H4 (cell line): ENCODE measurements at places on chromosomes 4 and X. TPM values are rescaled to one million over a fixed set of nuclear protein-coding genes. Genes with fewer than 3 reads are reported as not detected.

Gene PCDH19
- 0.48 and 0.64 TPM in 2 replicates for total RNA-seq

Gene C4orf54
- total RNA-seq, result 0.04 TPM in 1 of 2 replicates, not detected in the other

Gene ATP8A1
- total RNA-seq, result 1.3 and 2.4 TPM in 2 replicates

Gene COL4A5
- 26.0 and 39.4 TPM in 2 replicates for total RNA-seq

Gene RASL11B
- total RNA-seq, result 0.60 and 0.80 TPM in 2 replicates

Gene TIMM8A
- total RNA-seq, result 4.5 and 8.2 TPM in 2 replicates

Gene AKAP4
- not detected in 2 replicates for total RNA-seq

Gene ITIH6
- not detected in 2 replicates for total RNA-seq

Gene GAB3
- total RNA-seq, result 0.08 and 0.33 TPM in 2 replicates

Gene UBL4A
- 55.5 and 94.8 TPM in 2 replicates for total RNA-seq

Gene NEUROG2
- total RNA-seq, result not detected in 2 replicates

Gene DACH2
- total RNA-seq, result not detected in 2 replicates

Gene PORCN
- total RNA-seq, result 17.0 and 18.3 TPM in 2 replicates

DNA sequence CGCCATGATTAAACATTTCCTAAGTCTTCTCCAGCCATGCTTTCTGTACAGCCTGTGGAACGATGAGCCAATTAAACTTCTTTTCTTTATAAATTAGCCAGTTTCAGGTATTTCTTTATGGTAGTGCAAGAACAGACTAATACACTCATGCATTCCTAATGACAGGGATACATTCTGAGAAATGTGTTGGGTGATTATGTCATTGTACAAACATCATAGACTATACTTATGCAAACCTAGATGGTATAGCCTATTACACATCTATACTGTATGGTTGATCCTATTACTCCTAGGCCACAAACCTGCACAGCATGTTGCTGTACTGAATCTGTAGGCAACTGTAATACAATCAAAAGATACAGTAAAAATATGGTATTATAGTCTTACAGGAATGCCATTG is 83.1 kb downstream of the ATOH1 start:
- no peak for DNase-seq

- DNase-seq, result no peak
Measured at GRCh38 chr4:11179796-11180195, 248.9 kb downstream of the HS3ST1 start.

DNA sequence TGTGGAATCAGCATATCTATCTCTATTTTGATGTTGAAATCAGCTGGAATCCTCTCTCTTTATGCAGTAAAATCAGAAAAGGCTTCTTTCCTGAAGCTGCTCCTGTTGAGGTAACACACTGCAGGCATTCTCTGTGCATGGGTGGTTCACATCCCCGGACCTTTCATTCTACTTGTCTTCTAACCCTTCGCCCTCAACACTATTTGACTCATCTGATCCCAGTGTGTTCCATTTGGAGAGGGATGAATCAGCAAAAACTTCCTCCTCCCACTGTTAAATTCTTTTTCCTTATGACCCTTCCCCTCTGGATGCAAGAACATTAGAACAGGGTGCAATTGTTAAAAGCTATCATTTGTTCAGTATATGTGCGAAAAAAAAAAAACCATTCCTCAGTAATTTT is 67.4 kb downstream of the RNF150 start:
- no peak for DNase-seq

DNA sequence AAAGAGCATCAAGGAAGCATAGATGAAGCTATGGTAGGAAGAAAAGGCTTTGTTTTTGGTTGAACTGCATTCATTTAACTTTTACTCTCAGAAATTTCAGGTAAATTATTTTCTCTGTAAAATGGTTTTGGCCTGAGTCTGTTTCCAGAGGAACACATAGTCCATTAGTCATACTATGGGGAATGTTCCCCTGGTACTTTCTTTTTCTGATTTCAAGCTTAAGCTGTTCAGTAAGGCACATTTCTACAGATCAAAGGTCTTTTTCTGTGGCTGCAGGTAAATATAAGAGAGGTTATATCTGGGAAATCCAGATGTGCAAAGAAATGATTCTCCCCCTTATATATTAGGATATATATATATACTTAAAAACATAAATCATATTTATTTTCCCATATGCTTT is 1744.4 kb upstream of the ADGRL3 start:
- no peak for DNase-seq

- no peak for DNase-seq
Measured at GRCh38 chrX:107573016-107573415, 55.3 kb upstream of the PRPS1 start.

DNA sequence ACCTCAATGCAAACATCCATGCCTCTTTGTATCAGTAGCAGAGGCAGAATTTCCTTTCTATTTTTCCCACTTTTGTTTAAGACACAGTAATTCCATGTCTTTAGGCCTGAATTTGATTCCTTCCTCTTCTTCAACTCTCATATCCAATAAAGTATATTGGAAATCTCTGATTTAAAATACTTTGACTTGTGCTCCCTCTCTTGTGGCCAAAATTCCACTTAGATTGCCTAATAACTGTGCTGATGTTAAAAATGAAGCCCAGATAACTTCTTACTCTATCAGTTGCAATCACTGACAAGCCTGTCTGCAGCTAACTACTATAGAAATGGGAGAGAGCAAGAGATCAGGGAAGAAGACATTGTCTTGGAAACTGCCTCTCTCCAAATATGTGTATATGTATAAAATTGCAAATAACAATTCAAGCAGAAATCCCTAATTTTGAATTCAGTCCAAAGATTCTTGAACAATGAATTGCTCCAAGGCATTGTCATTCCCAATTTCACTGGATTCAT is 163.5 kb upstream of the SPIN4 start:
- DNase-seq, result no peak

- no peak for DNase-seq
Measured at GRCh38 chr4:41365681-41366080, 109.0 kb downstream of the UCHL1 start.

- no peak for DNase-seq
Measured at GRCh38 chrX:110920991-110921390, 125.4 kb upstream of the CHRDL1 start.

GRCh38 chr4:102343964-102344519 is 1.2 kb downstream of the SLC39A8 start:
- no peak for DNase-seq

DNA sequence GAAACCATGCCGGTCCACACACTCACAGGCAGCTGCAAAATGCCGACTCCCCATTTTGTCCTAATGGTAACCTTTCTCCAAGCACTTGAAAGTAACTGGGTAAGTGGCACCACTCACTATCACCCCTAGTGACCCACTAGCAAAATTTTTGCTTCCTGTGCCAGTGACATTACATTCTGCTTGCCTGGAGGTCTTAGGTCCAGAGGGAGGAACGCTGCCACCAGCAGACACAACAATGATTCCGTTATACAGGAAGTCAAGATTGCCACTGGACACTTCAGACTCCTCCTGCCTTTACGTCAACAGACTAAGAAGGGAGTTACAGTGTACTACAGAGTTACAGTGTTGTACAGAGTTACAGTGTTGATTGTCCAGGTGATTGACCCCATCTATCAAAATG is 11.8 kb upstream of the TMEM192 start:
- no peak for DNase-seq

GRCh38 chrX:32280489-32280888 is 930.9 kb downstream of the DMD start:
- no peak for DNase-seq

DNA sequence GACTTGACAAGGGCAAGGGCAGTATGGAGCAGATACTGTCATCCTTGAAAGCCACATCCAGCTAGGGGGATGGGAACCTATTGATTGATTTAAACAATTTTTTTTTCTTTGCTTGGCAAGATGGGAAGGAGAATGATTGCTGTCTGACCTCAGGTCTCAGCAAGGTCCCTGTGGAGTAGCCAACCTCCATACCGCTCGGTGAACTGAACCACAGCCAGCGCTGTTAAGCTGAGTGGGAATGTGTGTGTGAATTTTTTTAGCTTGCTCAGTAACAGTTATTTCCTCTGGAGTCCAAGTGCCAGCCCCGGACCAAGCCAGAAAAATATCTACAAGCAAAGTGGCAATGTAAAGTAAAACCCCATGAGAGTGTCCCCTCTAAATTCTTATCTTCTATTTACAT is 25.9 kb downstream of the DCX start:
- no peak for DNase-seq

DNA sequence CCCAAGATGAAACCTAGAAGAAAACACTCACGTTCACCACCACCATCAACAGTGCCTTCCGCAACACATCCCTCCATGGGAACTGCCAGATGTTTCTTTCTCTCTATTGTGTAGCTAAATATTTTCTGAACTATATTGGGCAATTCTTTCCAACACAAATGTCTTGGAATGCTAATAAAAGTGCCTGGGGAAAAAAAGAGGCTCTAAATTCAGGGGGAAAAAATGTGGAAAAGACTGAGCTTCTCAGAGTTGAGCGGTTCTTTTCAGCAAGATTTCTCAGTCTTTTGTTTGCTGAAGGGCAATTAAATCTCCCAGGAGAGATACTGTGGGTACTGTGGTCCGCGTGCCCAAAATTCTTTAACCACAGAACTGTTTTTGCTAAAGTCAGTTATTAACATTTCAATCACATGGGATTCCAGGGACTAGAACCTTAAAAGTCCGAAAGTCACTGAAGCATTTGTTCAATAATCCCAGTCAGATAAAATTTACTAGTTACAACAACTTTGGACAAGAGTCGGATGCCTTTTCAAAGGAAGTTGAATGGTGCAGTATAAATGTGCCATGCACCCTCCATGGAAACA is 51.9 kb upstream of the DHRSX start:
- peak; percentile 88 for DNase-seq

- no peak for DNase-seq
Measured at GRCh38 chrX:107708762-107709161, 66.8 kb downstream of the TSC22D3 start.

GRCh38 chr4:145909281-145909715 is 29.3 kb downstream of the ZNF827 start:
- DNase-seq, result no peak

DNA sequence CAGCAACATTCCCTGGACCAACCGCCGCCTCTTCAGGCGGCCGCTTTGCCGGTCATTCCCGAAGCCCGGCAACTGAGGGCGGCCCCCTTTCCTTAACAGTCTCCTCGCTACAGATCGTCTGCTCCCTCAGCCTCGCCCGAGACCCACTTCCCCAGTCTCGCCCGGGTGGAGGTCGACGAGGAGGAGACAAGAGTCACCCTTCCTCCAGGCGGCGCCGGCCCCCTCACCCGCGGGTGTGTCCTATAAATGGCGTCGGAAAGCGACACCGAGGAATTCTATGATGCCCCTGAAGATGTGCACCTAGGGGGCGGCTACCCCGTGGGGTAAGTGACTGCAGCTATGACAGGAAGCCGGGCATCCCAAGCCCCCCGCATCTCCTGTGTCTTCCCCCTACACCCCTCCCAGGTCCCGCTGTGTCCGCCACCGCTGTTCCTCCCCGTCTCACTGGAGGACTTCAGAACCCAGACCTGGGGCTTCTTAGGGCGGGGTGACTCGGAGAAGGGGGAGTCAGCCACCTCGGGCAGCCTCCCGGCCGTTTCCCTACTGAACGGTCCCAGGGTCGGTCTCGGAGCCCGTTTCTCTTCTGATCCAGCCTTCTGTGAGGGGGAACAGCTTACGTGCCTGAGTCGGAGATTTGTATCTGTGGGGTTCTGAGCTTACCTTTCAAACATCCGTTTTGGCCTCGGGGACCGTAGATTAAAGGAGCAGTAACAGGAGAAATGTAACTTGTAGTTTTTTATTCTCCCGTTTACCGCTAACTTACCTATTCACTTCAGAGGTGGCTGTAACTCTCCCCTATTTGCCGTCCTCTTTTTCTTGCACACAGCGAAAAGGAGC is 570 bp downstream of the WDR44 start:
- DNase-seq, result peak; percentile 12

DNA sequence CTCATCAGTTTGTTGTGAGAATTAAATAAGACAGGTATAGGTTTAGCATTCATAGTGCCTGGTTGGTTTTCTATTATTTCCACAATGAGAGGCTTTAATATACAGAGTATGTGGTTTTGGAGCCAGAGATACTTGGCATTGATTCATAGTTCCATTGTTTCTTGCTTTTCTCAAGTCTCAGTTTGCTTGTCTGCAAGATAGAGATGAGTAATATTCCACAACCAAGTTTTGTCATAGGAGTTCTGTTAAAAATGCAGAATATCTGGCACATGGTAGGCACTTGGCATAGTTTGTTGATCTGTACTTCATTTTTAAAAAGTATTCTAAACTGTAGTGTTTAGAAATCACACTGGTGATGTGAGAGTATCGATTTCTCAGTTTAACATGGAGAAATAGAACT is 37.5 kb upstream of the EDA2R start:
- DNase-seq, result no peak
